ENCODE measurements at places on chromosomes 3 and 15.

- no peak for DNase-seq
Measured at GRCh38 chr3:99468918-99469317, 169.5 kb upstream of the COL8A1 start.

DNA sequence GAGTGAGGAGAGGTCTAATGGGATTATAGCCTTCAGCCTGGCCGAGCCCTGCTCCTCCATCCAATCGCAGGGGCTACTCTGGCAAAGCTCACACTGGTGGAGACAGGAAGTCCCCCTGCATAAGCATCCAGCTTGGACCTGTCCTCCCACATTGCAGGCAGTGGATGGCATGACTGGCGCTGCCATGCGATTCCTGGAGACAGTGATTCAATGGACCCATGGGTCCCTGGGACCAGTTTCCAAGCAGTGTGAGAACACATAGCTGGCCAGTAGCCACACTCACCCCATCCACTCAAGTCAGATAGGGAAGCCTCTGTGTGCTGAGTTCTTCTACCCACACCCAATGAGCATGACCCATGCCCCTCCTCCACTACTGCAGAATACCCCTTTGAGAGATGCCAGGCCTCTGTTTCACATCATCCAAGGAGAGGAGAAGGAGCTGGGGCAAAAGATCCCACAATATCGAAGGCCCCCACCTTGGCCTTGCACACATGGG lies 18.1 kb upstream of the POC1A start:
- no peak for DNase-seq

DNA sequence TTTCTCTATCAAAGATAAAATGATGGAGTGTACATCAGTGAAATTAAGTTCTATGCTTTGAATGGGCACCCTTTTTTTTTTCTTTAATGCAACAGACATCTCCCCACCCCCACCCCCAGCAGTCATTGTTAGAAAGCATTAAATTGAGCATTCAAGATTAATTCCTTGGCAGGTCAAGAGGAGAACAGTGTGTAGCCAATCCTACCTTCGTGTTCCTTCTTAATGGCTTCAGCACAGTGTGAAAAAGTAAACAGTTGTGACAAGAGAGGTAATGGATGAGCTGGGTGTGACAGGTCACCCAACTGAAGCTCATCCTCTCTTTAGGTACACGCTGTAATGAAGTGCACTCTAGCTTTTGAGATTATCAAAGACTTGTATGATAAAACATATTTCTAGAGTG lies 198.5 kb upstream of the RARB start:
- no peak for DNase-seq

GRCh38 chr15:32643907-32644445 lies 2.5 kb downstream of the SCG5 start:
- DNase-seq = peak; percentile 54

GRCh38 chr3:124512881-124513609 lies 217.2 kb upstream of the UMPS start:
- no peak for DNase-seq

- DNase-seq = no peak
Measured at GRCh38 chr3:141600331-141600730, 113.5 kb downstream of the RASA2 start.

DNA sequence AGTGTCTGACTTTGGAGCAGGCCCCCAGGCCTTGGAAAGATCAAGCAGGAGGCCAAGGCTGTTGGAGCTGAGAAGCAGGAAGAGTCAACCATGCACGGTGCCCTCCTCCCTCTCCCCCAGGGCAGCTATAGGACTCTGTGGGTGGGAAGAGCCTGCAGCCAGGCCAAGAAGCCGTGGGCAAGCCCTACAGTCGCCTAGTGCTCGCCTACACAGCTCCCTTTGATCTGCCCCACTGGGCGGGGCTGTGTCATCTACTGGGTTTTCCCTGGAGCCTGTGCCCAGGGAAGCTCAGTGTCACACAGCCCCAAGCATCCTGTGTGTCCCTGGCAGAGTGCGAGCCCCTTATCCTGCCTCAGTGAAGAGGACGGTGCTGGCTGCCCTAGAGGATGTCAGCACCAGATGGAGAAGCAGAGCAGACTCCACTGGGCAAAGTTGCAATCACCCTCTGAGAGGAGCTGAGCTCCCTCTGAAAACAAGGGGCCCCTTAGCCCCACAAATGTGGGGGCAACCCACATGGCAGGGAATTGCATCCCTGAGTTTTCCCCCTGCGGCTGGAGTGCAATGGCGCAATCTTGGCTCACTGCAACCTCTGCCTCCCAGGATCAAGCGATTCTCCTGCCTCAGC lies 72.2 kb downstream of the KLF13 start:
- DNase-seq = no peak

DNA sequence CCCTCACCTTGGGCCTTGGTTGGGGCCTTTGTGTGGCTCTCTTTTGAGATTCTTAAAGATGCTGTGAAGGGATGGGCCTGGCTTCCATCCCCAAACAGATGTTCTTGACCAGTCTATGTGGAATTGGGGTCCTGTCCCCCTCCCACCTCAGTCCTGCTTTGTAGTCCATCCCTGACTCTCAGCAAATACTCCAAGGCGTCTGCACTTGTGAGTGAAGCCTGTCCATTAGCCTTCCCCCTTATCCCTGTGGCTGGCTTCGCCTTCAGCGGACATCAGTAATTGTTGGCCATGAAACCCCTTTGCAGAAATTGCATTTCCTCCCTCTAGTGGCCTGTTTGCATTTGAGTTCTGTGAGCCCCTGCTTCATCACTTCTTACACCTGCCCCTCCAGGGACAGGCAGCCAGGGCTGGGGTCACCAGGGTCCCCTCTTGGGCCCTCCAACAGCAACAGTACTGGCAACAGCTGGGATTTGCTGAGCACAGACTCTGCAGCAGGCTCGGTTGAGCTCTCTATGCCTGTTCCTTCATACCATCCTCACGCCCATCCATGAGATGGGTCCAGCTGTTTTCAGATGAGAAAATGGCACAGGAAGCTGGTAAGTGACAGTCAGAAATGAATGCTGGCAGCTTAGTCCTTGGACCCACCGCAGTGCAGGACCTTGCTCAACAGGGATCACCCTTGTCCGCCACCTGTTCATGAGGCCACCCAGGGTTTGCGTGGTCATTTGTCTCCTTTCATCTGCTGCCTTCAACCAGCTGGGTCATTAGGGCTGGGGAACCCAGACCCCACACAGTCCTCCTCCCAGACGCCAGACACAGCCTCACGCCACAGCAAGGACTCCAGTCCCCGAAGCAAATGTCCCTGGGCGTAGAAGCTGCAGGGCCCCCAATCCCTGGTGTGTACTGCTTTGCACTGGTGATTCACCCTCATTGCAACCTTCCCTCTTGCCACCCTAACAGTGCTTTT lies 8.9 kb upstream of the LRRK1 start:
- no peak for DNase-seq

DNA sequence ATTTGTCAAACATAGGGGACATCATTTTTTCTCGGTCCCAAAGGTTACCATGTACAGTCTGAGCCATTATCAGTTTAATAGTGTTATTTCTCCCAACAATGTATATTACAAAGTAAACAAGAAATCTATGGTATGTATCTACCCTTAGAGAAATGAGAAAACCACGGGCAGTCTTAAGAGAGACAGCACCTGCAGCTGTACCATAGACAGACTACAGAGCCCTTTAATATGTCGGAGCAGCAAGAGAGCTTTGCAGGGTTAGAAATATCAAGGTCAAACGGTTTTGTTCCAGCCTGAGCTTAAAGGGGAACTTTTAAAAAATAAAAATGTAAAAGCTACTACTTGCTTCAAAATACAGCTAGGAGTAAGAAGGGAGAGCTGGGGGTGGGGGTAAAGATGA lies 53.2 kb downstream of the SH3BP5 start:
- DNase-seq = no peak

GRCh38 chr15:68025835-68026424 lies 28.2 kb upstream of the PIAS1 start:
- no peak for DNase-seq

DNA sequence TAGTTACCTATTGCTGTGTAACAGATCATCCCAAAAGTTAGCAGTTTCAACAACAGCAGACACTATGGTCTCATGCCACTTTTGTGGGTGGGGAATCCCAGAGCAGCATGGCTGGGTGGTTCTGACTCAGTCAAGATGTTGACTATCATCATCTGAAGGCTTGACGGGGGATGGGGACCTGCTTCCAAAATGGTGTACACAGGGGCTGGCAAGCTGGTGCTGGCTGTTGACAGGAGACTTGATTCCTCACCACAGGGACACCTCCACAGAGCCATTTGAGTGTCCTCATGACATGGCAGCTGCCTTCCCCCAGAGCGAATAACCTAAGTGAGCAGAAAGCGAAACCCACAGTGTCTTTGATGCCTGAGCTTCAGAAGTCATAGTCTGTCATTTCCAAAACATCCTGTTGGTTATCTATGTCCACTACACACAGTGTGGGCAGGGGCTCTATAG lies 19.1 kb downstream of the DNAJB8 start:
- DNase-seq = no peak

DNA sequence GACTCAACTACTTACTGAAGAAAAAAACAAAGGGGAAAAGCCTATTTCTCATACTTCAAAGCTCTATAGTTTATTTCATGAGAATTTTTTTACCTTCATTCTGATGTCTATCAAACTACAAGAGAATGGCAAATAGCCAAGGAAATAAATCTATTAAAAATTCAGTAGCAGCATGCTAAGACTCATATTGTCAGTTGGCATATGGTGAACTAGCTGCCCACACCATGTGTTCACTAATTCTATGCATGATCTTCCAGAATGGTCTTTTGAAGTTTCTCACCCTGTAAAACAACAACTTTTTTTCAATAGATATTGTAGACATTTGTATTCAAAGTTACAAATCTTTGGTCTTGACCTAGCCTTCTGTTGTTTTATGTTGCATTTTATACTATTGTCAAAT lies 386.2 kb downstream of the RSL24D1 start:
- no peak for DNase-seq

DNA sequence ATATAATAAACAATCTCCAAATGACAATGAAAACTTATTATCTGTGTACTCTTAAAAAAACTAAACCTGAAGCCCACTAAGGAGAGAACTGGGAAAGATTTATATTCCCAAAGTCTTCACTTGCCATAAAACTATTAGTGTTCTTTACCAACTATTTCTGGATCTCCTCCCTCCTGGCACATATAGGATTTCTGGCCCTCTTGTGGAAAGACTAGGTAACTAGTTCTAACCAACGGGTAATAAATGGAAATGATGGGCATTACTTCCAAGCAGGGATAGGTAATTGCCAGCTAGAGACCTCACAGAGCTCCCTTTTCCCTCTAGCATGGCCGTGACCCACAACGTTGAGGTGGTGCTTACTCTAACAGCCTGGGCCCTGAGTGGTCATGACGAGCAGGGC lies 110.1 kb downstream of the DNAH12 start:
- DNase-seq = peak; percentile 69

GRCh38 chr3:106157411-106157810 lies 288.6 kb upstream of the CBLB start:
- no peak for DNase-seq

All from foreskin fibroblast (primary cell).